ENCODE measurements at places on chromosomes 6 and 20. TPM values are rescaled to one million over a fixed set of nuclear protein-coding genes. Genes with fewer than 3 reads are reported as not detected.

Gene ADGB
- total RNA-seq = not detected

Gene SNRPB
- total RNA-seq = 1,102 TPM

Gene SNX9
- total RNA-seq = 26.4 TPM

Gene IL17F
- total RNA-seq = not detected

Gene CTSZ
- 349 TPM for total RNA-seq

Gene COL21A1
- not detected for total RNA-seq

Gene SLC22A2
- not detected for total RNA-seq

Gene SULF2
- 4.3 TPM for total RNA-seq

Gene STK38
- total RNA-seq = 24.9 TPM

Gene C6orf132
- 1.6 TPM for total RNA-seq

Gene SAPCD1
- not detected for total RNA-seq

Gene RSPH4A
- not detected for total RNA-seq

Gene STMN3
- total RNA-seq = 73.0 TPM
